Lower leg skin (tissue), 4 donors: ENCODE measurements at places on chromosomes 1 and 21.

GRCh38 chr1:226002667-226003501 is 3.7 kb upstream of the SDE2 start:
- DNase-seq: peak; percentile 84

DNA sequence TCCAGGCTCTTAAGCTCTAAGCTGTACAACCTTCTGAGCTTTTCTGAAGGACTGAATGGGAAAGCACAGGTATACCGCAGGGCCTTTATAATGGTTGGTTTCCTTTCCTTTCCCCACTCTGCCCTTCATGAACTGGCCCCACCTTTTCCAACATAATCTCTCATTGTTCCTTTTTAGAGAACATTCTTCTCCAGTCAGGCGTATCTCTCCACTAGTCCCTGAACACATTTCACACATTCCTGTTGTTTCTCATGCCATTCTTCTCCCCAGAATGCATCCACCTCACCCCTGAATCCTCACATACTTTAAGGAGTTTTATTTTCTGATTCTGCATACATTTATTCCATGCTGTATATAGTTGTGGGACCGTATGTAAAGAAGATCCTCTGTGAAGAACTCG is 41.3 kb downstream of the PGM1 start:
- no peak for DNase-seq

GRCh38 chr1:84225646-84226045 is 75.9 kb upstream of the SAMD13 start:
- DNase-seq: no peak

- peak; percentile 31 for DNase-seq
Observed at GRCh38 chr1:34701326-34702060, 53.4 kb upstream of the GJB5 start.

DNA sequence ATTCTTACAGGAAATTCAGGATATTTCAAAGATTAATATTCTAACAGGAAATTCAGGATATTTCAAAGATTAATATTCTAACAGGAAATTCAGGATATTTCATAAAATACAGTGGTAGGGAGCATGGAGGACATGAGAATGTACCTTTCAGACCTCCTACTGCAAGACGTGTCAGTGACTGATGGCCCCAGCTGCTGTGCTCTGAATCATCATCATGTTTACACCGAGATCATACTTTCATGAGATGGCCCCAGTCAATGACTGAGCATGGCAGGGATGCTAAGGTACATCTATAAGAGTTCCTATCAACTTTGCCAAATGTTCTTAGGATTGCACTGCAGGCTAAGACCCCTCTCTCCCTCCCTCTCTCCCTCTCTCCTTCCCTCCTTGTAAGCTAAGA is 69.0 kb downstream of the HFM1 start:
- DNase-seq: no peak

DNA sequence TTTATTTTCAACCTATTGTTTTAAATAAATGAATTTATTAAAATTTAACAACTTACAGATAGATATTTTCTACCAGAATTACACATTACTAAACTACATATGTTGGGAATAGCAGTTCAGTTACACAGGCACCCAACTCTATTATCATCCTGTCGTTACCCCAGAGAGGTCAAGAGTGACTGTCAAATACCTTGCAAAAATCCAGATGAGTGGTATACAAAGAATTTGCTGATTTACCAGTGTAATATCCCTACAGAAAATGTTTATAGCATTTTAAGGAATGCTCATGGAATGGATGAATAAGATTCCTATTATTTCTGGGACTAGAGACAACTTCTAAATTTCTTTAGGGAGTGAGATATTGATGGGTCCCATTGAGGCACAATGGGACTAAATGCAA is 300.7 kb upstream of the RGS18 start:
- no peak for DNase-seq

DNA sequence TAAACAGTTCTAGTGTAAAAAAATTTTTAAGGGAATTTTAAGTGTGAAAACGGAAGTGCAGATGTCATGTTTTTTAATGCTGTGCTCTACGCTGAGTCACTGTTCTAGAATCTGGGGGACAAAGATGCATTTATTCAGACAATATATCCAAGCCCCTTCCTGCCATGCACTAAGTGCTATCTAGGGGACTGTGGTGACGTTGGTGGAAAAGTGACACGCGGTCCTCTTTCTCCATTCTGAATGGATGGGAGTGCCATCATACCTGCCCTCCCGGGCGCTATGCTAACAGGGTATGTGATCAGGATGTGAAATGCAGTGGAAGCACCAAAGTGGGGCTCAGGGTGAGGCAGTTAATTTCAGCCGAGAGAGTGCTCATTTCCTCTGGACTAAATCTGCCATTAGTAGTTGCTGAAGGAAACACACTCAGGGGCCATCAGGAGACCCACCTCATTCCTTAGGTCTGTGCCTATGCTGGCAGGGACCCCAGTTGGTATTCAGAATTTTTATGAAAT is 6.6 kb downstream of the C1orf226 start:
- DNase-seq: no peak

GRCh38 chr1:41014871-41015270 is 6.7 kb downstream of the SLFNL1 start:
- DNase-seq: peak; percentile 74

GRCh38 chr1:71343686-71344416 is 263.0 kb upstream of the ZRANB2 start:
- DNase-seq: no peak

DNA sequence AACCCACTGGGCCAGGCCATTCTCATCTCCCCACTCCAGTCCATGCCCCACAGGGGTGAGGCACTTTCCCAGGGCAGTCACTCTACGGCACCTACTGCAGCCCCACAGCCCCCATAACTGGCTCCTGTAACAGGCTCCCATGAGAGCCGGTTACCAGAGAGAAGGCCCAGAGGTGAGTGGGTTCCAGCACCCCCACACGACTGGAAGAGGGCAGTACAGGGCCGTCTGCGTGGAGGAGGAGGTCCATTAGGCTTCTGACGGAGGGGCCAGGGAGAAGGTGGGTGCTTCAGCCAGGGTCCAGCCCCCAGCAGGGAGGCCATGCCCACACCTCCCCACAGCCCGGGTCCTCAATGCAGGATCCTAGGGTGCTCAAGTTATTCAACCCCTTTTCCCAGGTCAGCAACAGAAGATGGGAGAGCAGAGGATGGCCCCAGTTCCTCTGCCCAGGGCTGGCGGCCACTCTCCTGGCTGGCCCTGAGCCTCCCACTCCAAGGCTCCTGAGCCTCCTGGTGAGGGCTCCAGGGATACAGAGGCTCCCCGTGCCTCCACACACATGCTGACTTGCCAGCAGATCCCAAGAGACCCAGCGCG is 1.6 kb downstream of the ACAP3 start:
- no peak for DNase-seq

- no peak for DNase-seq
Observed at GRCh38 chr1:225366552-225366951, 61.3 kb downstream of the LBR start.

- DNase-seq: no peak
Observed at GRCh38 chr1:238071061-238071460, 180.3 kb upstream of the ZP4 start.

DNA sequence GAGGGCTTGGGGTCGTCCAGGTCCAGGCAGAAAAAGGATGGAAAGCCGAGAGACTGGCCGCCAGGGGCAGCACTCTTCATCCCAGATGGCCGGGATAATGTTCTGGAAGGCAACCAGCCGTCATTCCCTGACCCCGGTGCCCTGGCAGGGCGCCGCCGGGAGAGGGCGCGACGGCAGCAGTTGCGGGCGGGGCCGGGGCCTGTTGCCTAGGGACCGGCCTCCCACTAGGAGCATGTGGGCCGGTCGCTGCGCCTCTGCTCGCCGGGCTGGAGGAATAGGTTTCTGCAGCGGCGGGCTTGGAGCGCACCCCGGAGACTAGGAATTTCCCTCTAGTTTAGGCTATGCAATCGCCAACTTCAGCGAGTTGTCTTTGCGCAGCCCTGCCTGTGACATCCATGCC is 11.0 kb downstream of the DMRTB1 start:
- DNase-seq: peak; percentile 48

DNA sequence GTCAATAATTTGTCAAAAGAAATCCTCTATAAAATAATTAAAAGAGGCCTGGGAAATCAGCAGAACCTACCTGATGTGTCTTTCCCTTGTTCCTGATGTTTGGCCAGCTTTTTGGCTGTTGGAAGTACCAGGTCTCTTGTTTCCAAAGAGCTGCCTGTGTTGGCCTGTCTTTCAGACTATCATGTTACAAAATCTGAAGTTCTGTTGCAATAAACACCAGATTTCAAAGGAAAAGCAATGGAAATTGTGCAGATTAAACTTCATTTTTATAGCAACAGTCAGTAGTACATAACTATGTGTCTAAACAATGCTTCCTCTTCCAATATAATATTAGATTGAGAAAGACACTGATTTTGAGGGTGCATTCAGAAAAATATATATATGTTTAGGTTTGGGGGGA is 647.2 kb upstream of the CXADR start:
- DNase-seq: no peak

DNA sequence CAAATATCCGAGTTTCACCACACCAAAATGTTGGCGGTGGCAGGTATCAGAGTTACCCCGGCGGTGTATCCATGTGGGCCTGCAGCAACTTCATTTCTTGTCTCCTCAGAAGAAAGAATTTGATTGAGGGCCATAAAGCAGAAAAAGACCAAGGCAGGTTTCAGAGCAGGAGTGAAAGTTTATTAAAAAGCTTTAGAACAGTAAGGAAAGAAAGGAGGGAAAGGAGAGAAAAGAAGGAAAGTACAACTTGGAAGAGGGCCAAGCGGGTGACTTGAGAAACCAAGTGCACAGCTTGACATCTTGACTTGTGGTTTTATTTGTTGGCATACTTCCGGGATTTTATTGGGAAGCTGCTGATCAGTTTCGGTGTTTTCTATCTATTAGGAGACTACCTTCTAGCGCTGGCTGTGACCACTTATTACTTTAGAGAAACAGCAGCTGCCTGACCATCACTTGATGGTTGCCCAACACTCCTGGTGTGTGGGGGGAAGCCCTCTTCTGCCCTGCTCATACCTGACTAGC is 75.5 kb upstream of the RAB3GAP2 start:
- DNase-seq: no peak

DNA sequence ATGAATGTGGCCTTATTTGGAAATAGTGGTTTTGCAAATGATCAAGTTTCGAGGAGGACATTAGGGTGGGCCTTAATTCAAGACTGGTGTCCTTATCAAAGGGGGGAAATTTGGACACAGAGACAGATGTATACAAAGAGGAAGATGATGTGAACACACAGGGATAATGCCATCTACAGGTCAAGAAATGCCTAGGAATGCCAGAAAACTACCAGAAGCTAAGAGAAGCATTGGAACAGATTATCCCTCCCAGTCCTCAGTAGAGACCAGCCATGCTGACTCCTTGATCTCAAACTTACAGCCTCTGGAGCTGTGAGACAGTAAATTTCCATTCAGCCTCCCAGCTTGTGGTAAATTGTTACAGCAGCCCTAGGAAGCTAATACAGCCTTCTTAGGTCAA is 151.4 kb downstream of the PTGER3 start:
- DNase-seq: no peak

GRCh38 chr21:28151758-28152157 is 840.9 kb downstream of the LTN1 start:
- no peak for DNase-seq

DNA sequence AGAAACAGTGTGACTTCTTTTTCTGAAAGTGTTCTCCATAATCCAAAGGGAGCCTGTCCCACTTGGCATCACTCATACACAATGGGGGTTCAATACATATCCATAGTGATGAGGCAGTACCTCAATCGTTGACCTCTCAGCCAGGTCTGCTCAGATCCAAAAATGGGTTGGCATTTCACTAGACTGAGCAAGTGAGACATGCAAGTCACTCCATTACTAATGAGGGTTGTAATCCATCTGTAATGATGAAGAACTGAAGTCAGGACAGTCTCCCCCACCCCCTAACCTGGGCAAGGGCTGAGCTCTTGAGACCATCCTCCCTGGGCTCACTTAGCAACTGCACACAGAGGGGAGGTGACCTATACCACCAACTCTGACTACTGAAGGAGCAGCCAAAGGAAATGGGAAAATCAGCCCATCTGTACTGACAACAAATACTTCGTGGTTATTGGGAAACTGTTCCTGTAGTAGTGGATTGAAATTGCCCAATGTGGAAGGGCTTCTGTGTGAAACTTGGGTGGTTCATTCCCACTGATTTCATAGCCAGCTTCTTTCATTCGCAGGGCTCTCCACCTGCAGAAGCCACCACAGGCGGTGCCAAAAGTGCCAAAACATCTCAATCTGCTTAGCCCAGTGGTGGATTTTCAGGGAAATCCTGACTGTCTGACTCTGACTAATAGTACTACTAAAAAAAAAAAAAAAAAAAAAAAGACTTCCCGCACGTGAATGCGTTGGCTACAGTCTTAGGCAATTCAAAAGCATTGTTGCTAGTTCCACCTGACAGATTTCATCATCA is 5.0 kb downstream of the NGF start:
- DNase-seq: peak; percentile 39

DNA sequence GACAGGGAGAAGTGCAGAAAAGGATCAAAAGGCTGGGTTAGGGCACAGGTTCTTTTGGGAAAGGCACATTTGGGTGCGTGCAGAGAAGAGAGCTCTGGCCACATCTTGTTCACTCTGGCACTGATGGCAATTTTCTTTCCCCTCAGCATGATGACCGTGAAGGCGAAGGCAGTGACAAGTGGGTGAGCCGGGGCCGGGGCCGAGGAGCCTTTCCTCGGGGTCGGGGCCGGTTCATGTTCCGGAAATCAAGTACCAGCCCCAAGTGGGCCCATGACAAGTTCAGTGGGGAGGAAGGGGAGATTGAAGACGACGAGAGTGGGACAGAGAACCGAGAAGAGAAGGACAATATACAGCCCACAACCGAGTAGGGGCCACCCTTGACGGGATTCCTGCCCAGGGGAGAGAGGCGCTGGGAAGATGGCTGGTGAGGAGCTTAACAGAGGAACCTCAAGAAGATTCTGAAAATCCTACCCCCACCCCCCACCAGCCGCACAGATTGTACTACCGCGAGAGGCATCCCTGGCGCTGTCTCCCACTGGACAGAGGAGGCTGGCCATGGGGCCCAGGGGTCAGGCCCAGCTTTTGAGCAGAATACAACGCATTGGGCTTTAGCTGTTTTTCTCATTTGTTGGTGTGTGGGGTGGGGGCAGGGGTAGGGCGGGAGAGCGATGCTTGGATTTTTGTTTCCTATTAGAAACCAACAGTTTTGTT is 2.4 kb upstream of the SH3D21 start:
- no peak for DNase-seq

- DNase-seq: no peak
Observed at GRCh38 chr1:174414203-174414602, 33.6 kb upstream of the GPR52 start.

GRCh38 chr1:169853341-169853740 is 40.4 kb downstream of the SCYL3 start:
- no peak for DNase-seq
